ENCODE measurements at places on chromosomes 2 and 18.

- DNase-seq: no peak
Measured at GRCh38 chr2:145592361-145592760, 1072.4 kb upstream of the ZEB2 start.

DNA sequence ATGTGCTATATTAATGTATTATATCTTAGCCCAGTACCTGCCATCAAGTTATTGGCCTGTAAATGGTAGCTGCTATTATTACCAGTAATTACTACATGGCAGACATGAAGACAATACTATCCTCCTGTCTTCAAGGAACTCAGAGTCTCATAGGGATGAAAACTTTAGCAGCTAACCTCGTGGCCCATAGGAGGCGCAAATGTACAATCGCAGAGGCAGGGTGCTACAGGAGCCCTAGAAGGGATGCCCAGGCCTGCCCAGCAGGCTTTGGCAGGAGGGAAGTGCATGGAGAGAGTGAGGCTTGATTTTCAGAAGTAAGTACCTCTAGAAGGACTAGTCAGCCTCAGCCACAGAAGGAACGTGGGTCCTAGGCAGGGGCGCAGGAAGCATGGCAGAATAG is 44.7 kb upstream of the KIDINS220 start:
- no peak for DNase-seq

DNA sequence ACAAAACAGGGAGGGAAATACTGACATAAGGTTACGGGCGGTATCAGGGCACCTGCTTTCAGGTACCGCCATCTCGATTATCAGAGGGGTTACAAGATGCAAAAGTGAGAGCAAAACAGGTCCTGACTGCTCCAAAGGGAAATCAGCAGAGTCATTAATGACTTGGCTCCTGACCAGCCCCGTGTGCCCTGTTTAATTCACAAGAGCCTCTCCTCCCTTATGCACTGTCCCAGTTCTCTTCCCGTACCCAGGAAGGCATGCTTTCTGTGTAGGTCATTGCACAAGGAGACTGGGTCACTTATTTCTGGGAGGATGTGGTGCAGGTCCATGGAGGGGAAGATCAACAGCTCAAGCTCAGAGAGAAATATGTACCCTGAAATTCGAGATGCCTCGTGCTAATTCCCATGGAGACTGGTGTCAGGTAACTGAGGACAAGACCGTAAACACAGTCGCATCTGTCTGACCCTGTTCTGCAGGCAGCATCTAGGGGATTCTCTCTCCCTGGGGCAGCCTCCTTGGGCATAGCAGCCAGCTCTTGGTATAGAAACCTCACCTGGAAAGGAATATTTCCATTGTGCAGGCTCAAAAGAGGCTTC is 79.9 kb downstream of the HNRNPLL start:
- DNase-seq: no peak

- DNase-seq: no peak
Measured at GRCh38 chr18:27062802-27063201, 122.3 kb downstream of the CHST9 start.

DNA sequence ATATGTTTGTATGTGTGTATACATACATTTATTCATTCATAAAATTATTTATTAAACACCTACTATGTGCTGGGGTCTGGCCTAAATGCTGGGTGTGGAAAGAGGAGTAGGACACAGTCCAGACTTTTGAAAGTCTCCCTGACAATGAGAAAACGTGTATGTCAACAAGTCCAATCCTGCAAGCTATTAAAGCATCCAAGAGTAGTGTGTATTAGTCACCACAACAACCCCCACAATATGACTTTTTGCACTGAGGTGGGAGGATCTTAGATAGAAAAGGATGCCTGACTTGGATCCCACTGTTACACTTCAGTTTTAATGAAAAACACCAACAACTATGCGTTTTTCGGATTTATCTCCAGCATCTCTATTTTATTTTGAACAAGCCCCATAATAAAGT is 446.4 kb downstream of the EPHA4 start:
- no peak for DNase-seq

DNA sequence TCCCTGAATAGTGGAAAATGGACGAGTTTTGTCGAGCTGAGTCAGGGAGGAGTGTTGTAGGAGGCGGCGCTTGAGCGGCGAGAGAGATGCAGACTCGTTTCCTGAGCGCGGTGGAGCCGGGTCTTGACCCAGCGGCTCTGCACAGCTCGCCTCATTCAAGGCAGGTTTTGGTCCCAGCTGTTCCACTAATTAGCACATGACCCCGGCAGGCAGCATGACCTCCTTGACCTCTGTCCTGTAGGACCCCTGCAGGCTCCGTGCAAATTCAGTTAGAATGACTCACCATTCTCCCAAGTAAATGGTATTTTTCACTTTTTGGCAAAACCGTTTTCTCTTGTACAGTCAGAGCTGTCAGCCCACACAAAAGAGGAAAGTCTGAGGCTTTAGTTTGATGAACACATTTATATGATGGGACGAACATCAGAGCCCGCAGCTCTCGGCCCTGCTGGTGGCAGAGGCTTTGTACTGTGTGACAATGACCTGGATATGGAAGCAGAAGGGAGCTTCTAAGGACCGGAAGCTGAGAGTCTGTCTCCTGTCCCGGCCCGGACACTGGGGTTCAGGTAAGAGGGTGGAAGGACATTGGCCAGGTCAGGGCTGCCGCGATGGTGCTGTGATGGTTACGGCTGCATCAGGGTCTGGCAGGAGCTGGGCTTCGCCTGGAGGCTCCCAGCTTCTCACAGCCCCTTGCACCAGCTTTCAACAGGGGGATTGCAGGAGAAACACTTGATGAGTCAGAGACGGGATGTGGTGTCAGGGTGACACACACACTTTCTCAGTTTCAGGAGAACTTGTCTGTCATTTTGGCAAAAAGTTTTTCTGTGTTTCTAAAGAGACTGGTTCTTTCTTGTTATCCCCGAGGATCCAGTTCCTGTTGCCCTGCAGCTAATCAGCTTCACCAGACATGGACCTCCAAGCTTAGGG is 29.9 kb upstream of the ALKAL2 start:
- DNase-seq: no peak

DNA sequence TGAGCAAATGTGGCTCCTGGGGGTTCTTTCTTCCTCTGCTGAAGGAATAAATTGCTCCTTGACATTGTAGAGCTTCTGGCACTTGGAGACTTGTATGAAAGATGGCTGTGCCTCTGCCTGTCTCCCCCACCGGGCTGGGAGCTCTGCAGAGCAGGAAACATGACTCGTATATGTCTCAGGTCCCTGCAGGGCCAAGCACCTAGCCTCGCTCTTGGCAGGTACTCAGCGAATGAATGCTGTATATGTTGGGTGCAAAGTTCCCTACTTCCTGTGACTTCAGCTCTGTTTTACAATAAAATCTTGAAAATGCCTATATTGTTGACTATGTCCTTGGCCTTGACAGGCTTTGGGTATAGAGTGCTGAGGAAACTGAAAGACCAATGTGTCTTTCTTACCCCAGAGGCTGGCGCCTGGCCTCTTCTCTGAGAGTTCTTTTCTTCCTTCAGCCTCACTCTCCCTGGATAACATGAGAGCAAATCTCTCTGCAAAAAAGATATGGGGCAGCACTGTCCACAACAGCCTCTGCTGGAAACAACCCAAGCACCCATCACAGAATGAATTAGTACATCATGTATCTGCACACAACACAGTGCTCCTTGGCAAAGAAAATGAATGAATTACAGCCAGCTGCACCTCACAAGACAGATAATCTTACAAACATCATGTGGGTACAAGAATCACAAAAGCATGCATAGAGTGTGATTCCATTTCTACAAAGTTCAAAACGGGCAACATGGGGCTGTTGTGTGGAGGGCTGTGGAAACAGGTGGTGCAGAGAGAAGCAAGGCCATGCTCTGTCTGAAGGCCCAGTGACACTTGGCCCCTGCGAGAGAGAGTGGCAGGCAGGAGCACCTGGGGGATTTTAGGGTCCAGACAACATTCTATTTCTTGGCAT is 6.6 kb downstream of the IL1RN start:
- no peak for DNase-seq

DNA sequence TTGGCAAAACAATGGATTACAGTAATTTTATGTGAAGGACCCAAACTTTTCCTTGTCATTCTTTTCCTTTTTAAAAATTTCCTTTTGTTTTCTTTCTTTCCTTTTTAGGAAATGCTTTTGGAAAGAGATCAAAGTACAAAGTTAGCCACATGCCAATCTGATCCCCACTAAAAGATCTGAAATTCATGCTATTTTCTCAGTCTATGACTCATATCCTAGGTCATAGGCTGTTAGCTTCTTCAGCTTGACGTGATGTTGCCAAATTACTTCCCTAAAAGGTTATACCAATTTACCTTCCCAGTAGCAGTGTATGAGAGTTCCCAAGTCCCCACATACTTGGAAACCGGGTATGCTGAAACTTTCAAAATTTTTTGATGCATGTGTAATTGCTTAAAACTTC is 355.3 kb downstream of the INSIG2 start:
- DNase-seq: no peak

DNA sequence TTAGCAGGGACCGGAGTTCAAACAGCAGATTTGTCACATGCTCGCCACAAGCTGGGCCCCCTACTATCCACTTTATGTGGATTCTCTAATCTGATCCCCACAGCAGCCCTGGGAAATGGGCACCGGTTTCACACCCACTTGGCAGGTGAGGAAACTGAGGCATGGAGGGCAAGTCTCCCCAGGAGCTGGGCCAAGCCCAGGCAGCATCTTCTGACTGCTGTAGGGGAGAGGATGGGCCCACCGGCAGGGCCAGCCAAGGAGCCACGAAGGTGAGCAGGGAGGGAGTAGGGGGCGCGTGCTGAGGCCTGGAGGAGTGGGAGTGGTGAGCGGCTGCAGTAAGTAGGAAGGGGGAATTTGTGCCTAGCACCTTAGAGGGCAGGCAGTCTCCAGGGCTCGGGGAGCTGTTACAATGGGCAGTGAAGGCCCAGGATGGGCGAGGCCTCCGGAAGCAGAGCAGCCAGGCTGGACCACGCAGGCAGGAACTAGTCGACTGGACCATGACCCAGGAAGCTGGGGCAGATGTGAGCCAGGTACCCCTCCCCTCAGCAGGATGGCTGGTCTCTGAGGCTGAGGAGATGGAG is 37.1 kb downstream of the COA5 start:
- DNase-seq: no peak

GRCh38 chr2:11983870-11984269 is 237.4 kb downstream of the LPIN1 start:
- DNase-seq: no peak

DNA sequence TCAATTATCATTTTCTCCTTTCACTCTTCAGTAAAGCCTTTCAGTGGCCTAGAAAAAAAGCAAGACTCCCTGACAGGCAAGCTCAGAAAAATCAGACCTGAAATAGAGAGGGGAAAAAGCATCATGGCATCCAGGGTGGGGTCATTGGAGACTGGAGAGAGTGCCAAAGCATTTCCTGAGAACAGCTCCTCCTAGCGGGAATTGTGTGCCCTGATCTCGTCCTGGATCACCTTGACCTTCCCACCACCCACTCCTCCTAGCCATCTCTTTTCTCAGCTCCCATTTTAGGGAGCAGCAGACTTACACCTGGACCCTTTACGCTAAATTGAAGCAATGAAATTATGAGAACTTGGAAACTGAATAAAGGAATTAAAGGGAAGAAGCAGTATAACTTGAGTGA is 176.6 kb downstream of the VWC2L start:
- DNase-seq: no peak

- peak; percentile 70 for DNase-seq
Measured at GRCh38 chr2:159879051-159879604, 81.1 kb upstream of the CD302 start.

DNA sequence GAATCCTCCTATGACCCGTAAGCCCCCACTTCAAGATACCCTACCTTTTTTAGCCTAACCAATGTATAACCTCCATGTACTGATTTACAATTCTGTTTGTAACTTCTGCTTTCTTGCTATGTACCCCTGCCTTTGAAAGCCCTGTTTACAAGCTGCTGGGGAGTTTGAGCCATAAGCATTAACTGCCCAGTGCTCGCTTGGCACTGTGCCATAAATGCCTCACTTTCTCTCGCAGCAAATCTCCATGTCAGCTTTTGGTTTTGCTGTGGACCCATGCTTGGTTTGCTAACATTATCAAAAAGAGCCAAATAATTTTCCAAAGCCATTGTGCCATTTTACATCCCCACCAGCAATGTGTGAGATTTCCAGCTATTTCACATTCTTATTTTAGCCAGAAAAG is 51.8 kb downstream of the TEX51 start:
- no peak for DNase-seq

GRCh38 chr2:32752952-32753351 is 125.1 kb downstream of the TTC27 start:
- no peak for DNase-seq
